ENCODE measurements at places on chromosomes 2 and 18.

DNA sequence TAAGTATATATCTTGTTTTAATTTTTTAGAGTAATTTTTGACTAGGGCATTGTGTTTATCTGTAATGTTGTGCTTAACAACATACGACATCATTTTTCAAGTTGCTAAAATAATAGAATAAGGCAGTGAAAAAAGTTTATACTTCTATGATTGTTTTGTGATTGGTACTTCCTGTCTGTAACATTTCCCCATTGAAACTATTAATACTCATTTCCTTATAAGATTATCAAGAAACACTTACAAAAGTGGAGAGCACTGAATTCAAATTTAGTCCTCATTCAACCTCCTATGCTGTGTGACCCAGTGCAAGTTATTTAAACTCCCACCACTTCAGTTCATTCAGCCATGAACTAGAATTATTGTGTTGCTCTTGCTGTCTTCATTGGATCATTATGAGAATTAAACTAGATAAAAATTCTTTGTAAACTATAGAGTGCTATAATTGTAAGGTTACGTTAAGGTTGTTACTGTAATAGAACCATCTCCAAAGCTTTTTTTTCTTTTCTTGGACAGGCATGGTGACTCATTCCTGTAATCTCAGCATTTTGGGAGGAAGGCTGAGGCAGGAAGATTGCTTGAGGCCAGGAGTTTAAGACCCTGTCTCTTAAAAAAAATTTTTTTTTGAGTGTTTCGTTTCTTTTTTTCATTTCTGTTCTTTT lies 2.8 kb downstream of the ETAA1 start:
- DNase-seq, result peak; percentile 33

GRCh38 chr2:221488136-221488807 lies 83.8 kb downstream of the EPHA4 start:
- DNase-seq, result peak; percentile 87

- no peak for DNase-seq
Measured at GRCh38 chr2:231300722-231301076, 94.8 kb upstream of the B3GNT7 start.

DNA sequence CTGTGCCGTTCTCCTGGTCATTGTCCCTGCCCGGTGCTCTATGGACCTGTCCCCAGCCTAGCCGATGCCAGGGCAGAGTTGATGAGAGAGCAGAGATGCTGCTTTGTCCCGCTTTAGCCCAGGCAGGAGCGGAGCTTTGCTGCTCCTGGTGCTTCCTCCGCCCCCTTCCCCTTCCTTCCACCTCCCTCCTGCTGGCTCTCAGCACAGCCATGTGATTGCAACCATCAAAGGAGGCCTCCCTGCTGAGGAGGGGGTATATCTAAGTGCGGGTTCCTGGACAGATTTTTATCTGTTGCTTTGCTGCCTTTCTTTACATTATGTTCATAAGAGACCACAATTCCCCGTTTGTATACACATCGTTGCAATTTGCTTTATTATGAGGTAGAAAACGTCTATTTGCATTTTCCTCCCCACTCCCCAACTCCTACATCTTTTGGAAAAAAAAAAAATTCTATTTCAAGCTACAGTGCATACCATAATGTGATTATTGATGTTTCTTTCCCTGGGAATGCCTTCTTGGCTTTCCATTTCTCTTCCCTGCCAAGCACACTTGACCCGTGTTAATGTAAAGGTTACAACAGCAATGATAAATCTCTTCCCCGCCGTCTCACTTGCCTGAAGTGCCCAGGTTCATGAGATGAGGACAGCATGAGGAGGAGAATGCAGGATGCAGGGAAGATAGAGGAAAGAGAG lies 25.4 kb downstream of the ALPK2 start:
- DNase-seq, result peak; percentile 68

DNA sequence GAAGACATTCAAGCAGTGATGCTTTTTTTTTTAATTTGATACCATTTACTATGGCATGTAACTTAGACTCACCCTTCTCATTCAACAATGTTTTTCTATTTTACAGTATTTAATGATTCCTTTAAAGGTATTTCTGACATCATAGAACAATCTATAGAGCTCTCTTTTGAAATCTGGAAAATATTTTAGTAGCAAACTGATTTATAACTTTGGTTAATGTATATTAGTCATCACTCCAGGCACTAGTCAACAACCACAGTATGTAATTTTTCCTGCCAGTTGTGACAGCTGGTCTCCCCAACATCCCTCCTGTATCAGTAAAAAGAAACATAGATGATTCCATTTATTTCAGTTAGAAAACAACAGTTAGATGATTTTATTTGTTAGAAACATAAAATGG lies 122.9 kb downstream of the LCLAT1 start:
- no peak for DNase-seq

DNA sequence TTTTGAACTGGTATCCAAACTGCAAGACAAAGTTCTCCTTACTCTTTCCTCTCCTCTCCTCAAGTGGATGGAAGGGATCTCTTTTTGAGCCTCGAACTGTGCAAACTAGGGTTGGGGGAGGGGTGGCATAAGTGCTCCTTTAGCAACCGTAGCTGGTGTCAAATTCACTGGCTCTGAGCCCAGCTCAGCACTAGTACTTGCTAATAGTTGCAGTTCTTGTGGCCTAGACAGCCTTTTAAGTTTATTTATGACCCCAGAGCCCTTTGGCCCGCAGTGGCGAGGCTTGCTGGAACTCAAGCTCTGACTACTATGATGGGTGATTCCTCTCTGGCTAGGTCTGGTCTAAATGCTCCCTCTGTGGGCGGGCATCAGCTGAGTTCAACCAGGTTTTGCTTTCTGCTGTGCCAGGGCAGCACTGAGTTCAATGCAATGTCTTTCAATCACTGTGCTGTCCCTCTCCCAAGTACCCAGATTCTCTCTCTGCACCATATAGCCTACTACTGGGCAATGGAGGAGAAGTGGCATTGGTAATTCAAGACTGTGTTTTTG lies 528.4 kb upstream of the SYT4 start:
- peak; percentile 81 for DNase-seq

DNA sequence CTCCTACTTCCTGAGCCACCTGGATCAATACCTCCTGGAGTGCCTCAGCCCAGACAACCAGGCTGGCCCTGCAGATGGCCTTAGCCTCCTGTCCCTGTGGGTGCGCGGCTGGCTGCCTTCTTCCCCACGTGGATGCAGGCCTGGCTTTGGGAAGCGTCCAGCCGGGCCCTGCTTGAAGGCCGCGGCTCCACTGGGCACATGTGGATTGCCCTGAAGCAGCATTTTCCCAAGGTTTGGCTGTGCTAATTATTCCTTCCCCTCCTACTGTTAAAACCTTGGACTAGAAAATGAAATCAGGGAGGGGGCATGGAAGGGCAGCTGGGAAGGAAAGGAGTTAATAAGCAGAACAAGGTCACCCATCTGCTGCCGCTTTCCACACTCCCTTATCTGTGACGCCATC lies 143.0 kb upstream of the GATA6 start:
- DNase-seq, result no peak

DNA sequence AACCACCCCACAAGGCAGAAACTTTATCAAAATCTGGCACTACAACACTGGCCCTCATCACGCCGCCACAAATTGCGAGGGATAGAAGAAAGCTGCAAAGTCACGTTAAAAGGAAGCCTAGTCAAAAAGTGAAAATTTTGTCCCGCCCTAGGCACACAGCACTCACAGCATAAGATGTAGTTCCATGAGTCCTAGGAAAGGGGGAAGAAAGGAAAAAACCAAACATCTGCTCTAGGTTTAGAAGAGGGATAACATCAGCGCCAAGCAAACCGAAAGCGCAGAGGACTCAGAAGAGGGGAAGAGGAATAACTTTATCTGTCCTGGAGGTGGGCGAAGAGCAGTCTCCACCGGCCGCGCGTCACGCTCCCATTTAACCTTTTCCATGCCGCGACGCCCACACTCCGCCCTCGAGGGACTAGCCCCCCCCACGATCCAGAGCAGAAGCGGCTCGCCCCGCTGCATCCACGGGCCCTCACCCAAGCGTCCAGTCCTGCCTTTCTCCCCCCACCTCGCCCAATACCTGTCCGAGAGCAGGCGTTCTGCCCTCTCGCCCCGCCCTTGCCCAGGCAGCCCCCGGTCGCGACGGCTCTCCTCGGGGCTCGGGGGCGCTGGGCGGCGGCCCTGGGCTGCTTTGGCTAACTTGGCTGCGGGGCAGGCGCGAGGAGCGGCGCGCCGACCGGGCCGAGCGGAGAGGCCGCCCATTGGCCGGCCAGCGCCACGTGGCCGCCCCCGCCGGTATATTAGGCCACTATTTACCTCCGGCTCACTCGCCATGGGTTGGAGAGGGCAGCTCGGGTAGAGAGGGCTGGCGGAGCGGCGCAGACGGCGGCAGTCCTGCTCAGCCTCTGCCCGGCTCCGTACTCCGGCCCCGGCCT lies at the start of gene HOXD1:
HOXD1 (plus strand) TSS at position 770 of the 875 bp plus-strand sequence. CDS start 134 bp downstream, outside the sequence.
- peak; percentile 90 for DNase-seq

- DNase-seq, result peak; percentile 84
Measured at GRCh38 chr2:129092956-129093355, 774.3 kb upstream of the HS6ST1 start.

DNA sequence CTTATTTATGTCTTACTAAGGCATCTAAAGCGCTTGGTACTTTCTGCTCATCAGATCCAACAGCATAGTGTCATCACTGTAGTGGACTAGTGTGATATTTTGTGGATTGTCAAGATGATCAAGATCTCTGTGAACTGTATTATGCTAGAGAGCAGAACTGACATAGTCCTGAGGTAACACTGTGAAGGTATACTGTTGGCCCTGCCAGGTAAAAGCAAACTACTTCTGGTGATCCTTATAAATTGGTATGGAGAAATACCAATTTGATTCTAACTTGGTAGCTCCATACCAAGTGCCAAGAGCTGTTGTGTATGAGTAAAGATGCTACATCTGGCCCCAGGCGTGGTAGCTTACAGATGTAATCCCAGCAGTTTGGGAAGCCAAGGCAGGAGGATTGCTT lies 15.9 kb downstream of the SFTPB start:
- no peak for DNase-seq

GRCh38 chr2:195902857-195903256 lies 165.8 kb downstream of the DNAH7 start:
- DNase-seq, result no peak

- DNase-seq, result no peak
Measured at GRCh38 chr2:122935506-122935905, 1089.6 kb upstream of the CNTNAP5 start.

DNA sequence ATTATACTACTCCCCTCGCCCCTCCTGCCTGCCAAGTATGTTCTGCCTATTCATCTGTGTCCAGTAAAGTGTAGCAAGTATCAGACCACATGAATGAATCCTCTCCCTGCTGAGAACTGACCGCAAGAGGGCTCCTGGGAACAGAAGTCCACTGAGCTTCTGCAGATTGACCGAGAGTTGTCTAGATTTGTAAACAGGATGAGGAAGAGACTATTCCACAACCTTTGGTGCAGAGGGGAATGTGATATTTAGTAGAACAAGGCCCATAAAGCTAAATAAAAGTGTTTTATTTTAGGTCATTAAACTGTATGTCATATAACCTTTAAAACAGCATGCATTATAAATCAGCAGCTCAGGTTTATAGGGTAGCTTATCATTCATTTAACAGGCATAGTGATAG lies 377.0 kb downstream of the DCC start:
- DNase-seq, result peak; percentile 66

DNA sequence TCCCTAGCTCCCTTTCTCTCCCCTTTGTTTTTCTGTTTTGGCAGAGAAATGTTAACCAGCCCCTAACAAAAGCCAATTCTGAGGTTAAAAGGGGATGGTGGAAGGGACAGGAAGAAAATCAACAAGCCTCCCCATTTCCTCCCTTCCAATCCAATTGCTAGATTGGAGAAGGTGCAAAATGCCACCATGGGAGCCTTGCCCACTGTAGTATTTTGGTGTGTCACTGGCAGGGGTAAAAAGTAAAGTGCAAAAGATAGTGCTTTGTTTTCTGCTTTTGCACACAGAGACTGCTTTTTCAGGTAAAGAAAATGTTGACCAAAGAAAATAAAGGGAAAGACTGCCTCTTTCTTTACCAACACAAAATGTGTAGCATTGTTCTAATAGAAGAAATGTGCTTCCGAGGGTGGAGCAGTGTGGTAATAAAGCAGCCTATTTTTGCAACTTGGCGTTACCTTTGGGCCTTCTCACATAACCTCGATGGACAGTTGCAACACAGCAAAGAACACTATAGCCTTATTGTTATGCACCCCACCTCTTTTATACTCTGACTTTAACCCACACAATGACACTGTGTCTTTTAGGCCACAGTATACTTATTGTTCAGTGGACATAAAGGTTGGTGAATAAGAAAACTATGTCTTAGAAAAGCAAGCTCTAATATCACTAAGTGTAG lies 861.8 kb downstream of the BCL11A start:
- DNase-seq, result no peak

DNA sequence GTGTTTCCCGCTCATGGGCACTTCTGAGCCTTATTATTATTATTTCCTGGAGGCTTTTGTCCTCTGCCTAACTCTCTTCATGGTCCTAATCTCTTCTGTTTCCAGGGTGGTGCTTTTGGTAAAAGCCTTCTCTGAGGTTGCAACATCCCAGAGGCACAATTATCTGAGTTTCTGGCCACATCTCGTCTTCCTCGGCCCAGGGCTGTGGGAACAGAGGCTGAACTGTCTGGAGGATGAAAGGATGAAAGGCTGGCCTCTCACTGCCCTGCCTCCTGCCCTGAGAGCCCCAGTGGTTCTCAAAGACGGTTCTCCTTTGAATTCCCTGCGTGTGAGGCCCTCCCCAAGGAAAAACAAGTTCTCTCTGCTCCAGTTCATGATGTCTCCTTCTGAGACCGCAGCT lies 13.8 kb downstream of the GYPC start:
- DNase-seq, result no peak

DNA sequence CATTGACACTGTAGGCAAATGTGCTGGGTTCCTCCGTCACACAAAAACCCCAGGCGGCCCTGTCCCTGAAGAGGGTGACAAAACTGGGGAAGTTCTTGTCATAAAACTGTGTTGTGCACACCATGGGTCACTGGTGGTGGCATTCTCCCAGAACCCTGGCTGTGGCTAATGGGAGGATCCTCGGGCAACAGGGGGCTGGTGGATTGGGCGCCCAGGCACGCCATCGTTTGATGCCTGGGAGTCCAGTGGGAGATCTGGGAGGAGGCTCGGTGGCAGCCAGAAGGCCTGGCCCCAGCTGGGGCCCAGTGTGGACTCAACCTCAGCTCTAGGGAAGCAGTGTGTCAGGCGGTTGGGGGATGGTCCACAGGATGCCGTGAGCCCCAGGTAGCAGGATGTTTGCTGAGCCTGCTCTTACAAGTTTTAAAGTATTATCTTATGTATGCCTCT lies 140.7 kb downstream of the ACOXL start:
- DNase-seq, result peak; percentile 74

GRCh38 chr2:138335036-138335435 lies 166.5 kb upstream of the SPOPL start:
- DNase-seq, result no peak

GRCh38 chr2:5742126-5742525 lies 49.9 kb downstream of the SOX11 start:
- peak; percentile 24 for DNase-seq
